Naive B cell (primary cell): ENCODE measurements at places on chromosomes 5 and 9.

DNA sequence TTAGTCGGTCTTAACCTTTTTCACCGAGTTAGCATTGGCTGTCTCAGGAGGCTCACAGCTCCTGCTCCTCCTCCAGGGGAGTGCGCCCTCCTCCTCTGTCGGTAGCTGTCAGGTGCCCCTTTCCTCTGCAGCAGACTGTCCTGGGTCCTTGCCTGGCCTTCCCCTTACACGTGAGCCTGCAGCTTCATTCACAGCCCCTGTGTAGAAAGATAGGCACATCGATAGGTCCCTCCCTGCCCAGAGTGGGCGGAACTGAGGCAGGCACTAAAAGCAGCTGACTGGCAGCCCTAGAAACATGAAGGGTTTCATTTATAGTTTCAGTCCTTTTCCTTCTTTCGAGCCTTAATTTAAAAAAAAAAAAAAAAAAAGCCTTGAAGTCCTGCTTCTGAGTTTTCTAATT lies 17.2 kb downstream of the TENT4A start:
- no peak for DNase-seq

DNA sequence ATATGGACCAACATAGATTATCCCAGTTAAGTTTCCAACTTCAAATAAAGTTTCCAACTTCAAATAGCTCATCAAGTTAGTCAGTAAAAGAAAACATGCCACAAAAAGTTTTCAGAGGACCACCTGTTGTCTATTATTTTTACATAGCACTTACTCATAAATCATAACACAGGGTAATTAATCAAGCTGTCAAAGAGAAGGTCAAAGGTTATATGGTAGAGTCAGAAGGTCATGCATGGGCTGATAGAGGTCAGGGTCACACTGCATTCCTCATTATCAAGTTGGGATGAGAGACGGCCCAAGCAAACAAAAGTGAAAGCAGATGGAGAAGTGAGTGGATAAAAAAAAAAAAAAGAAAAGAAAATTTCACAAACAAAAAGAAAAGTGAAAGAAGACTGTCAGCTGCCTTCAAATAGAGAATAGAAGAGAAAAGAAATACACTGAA lies 145.5 kb upstream of the POU5F2 start:
- peak; percentile 0 for DNase-seq

GRCh38 chr5:145780982-145781381 lies 54.2 kb downstream of the PRELID2 start:
- no peak for DNase-seq

DNA sequence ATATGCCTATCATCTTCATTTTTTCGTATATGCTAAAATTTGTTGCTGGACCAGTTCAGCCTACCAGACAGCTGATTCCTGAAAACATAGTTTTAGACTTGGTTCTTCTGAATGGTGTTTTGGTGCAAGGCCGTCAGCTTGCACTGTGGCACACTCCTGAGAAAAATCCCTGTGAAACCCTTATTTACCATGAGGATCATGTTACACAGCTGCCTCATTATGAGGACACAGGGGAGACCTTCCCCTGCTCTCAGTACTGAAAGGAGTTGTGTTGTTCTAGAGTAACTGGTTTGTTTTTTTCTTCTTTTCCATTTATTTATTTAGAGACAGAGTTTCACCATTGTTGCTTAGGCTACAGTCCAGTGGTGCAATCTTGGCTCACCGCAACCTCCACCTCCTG lies 37.6 kb downstream of the MAST4 start:
- DNase-seq = no peak

DNA sequence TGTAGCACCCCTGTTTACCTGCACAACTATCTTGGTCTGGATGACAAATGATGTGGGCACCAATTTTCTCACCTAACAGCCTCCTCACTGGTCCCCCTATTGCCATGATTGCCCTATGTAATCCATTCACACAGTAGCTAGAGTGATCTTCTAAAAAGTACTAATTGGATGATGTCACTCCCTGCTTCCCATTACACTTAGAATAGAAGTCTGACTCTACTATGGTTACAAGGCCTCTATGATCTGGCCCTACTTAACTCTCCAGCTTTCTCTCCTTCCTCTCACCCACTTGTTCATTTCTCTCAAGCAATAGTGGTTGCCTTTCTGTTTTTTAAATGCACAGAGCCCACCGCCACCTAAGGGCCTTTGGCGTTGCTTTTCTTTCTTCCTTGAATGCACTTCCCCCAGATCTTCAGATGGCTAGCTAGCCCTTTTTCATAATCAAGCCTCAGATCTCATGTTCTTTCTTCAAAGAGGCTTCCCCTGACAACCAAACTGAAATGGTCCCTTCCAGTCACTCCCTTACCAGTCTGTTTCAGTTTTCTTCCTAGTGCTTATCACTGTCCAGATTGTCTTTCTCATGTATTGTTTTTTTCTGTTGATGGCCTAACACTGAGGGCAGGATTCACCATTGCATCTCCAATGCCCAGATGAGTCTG lies 8.7 kb downstream of the IGIP start:
- DNase-seq = no peak

GRCh38 chr5:66002415-66002814 lies 76.0 kb downstream of the ERBIN start:
- no peak for DNase-seq

GRCh38 chr5:108769352-108769751 lies 21.7 kb downstream of the FER start:
- no peak for DNase-seq

DNA sequence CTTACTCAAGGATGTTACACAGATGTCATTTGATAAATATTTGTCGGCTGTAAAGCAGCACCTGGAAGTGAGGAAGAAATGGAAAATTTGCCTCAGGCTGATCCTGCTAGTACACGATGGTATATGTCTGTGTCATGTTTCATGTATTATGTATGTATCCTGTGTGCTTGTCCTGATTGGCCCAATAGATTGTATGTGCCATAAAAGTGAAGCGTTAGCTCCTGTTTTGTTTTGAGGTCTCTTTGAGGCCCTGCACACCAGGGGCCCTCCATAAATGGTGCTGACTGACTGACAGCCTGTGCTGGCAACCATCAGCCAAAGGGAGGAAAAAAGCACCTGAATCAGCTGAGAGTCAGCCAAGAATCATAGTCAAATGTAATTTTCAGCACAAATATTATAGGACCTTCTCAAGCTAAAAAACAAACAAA lies 11.8 kb upstream of the LNPEP start:
- no peak for DNase-seq

DNA sequence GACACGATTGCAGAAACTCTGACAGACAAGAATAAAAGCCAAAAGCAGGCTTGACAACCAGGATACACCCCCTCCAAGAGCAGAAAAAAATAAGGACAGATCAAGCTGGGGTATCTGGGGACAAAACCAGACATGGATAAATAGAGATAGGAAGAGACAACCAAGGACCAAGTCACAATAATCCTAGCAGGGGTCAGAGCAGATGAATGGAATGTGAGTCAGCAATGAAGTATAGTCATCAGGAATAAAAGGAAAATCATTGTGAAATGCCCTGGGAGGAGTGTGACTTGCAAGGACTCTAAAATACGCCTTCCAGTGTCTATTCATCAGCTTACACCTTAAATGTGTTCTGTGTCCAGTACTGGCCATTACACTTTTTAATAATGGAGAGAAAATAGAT lies 206.8 kb downstream of the CAAP1 start:
- DNase-seq = no peak

- DNase-seq = no peak
Measured at GRCh38 chr5:132754947-132755346, 7.7 kb downstream of the CCNI2 start.
